ENCODE measurements at places on chromosomes 11 and 22. TPM values are rescaled to one million over a fixed set of nuclear protein-coding genes. Genes with fewer than 3 reads are reported as not detected.

NLRP6 gene
- 2.5 TPM for total RNA-seq

GRCh38 chr11:2264366-2265053, 5.9 kb downstream of the ASCL2 start:
- no peak for DNase-seq

SLC37A2 gene
- total RNA-seq, result 2.2 TPM

- no peak for DNase-seq
These were observed 327.0 kb downstream of the DYNC2H1 start for GRCh38 chr11:103436131-103436770.

OR51B6 gene
- total RNA-seq, result not detected

DNA sequence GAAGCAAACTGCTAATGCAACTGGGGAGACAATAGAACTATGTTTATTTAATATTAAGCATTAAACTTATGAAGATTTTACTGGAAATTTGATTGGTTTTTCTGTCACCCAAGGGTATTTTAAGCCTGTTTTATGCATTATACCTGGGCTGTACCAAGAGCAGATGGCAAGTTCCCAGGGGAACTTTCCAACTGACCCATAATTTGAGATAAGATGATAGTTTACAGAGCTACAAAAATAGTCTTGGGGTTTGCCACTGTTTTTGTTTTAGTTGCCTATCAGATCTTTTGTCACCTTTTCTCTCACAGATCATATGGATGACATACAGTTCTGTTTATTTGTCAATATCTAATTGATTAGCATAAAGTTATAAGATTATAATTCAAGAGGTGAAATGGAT, 43.9 kb downstream of the PDE3B start:
- DNase-seq, result no peak

- DNase-seq, result no peak
These were observed 3.9 kb downstream of the LMF2 start for GRCh38 chr22:50503475-50504145.

- DNase-seq, result no peak
These were observed 29.9 kb upstream of the SMIM38 start for GRCh38 chr11:69125861-69126260.

DNA sequence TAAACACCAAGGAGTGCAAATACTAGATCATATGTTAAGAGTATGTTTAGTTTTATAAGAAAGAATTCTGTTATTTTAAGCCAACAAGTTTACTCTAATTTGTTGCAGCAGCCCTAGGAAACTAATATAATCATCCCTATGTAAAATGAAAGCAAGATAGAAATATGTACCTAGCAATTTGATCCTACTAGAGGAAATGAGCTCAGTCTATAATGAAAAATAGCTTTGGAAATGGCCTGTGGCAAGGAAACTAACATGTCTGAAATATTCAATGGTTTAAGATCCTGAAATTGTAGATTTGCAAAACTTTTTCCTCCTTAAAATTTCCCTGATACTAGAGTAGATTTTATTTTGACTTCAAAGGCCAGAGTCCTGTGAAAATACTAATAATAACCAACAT, 112.7 kb upstream of the SLC5A12 start:
- no peak for DNase-seq

DNA sequence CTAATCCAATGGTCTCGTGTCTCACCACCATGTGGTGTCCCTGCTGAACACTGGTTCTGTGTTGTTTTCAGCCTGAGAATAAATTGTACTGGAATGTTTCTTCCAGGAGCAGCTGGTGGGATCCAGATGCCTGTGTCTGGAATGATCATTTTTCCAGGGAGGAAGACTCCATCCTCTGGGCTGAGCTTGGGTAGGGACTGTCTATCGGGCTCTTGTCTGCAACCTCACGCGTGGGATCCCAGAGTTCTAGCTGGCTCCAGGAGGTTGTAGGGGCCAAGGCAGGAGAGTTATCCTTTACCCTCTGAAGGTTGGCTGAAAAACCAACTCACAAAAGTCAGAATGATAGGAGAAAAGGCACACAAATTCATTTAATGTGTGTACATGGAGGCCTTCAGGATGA, 144.1 kb upstream of the B3GAT1 start:
- DNase-seq, result peak; percentile 8

GRCh38 chr11:33743291-33743690, 7.1 kb upstream of the CD59 start:
- no peak for DNase-seq

DENND6B gene
- 5.6 TPM for total RNA-seq

DNA sequence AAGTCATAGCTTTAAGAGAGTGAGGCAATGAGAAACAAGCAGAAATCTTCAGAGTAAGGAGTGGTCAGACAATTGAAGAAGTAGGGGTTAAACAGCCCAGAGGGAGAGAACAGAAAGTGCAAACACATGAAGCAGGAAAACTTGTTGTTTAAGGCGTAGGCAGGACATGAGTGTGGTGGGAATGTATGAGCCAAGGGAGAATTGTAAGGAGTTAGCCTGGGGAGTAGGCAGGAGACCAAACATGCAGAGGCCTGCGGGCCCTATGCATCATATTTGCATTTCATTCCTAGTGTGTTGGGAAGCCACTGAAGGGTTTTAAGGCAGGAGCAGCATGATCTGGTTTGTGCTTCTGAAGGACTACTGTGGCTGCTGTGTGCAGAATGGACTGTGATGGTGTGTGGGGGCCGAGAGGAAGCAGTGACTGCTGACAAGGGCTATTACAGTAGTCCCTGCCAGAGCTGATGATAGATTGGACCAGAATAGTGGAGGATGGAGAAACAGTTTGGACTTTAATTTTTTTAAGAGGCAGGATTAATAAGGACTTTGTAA, 179.9 kb upstream of the C11orf87 start:
- DNase-seq, result no peak

- DNase-seq, result no peak
These were observed 40.8 kb downstream of the ENTHD1 start for GRCh38 chr22:39852799-39853198.

CYTH4 gene
- 114 TPM for total RNA-seq
